Type B pancreatic cell (in vitro differentiated cells): ENCODE measurements at places on chromosomes 12 and 14.

DNA sequence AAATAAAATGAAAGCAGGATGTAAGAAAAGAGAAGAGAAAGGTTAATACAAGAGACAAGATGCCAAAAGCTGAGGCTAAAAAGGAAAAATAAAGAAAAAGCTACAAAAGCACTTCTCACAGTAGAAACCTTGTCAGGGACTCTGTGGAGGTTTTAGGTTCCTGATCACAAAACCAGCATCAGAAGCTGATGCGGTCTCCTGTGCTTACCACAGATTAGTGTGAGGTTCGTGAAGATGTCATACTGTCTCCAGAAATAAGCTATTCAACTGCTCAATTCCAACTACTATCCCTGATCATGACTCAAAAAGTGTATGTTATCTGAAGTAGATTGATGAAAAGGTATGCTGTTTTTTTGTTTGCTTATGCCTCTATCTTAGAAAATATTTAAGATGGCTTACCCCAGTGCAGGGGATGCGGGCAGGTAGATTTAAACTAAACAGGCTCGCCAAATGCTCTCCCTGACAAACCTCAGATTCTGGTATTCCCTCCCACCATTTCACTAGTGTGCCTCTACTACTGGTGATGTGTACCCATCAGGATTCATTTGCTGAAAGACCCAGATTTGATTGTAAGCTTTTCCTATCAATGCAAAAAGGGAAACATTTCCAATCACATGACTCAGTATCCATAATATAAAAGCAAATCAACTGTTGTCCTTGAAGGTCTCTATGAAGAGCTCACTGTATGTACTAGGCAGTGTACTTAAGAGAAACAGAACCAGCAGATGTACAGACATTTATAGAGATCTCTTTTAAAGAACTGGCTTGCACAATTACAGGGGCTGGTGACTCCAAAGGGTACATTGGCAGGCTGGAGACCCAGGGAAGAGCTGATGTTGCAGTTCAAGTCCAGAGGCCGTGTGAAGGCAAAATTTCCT is 169.5 kb upstream of the FOXN3 start:
- H3K4me1 ChIP-seq: no peaks in the 10 kb centered on the region
- no peak overlapping the region for H3K27ac ChIP-seq
- no peak for DNase-seq
- H3K36me3 ChIP-seq: peaks cover 26% of the 10 kb centered on the region

DNA sequence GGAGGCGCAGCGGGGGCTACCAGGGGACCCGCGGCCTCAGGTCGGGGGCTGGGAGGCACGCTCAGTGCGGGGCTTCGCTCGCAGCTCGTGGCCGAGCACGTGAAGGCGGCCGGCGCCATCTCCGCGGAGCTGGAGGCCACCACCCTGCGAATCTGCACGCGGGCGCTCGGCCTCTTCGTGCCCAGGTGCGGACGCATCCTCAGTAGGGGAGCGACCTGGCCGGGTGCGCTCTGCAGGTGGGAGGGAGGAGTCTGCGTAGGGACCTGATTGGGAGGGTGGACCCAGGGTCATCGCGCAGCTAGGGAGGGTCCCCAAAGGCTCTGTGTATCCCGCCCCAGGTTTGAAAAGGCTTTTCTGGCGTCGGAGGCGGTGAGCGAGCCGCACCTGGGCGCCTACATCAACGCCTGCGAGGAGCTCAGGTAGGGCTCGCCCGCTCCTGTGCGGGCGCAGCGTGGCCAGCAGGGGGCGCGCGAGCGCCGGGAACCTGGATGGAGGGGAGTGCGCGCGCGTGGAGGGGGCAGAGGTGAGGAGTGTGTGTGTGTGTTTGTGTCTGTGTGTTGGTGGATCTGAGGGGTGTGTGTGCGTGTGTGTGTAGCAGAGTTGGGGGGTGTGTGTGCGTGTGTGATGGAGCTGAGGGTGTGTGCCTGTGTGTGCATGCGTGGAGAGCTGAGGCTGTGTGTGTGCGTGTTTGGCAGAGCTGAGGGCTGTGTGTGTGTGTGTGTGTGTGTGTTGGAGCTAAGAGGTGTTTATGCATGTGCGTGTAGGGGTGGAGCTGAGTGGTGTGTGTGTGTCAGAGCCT is 10.3 kb downstream of the EXOC3L4 start:
- DNase-seq: no peak
- peaks cover 13% of the 10 kb centered on the region for H3K4me1 ChIP-seq
- H3K27ac ChIP-seq: peak overlapping the region; percentile 69
- H3K4me3 ChIP-seq: peak overlapping the region; percentile 69
- H3K27me3 ChIP-seq: peaks cover 9% of the 10 kb centered on the region
- no peaks in the 10 kb centered on the region for H3K36me3 ChIP-seq

DNA sequence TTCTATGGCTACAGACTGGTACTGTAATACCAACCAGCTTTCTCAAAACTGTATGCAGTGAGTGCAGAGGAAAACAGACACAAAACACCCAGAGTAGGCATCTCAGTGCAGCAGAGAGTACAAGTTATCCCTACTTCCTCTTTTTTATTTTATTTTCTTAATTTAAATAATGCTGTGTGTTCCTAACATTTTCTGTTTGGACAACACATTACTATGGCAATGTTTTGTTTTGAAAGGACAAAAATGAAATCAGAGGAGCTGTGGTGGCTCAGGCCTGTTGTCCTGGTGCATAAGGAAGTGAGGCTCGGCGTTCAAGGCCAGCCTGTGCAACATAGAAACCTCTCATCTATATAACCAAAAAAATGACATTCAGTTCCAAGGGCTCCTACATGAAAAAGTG is 33.7 kb upstream of the SELPLG start:
- DNase-seq: no peak
- H3K4me3 ChIP-seq: no peak overlapping the region
- no peaks in the 10 kb centered on the region for H3K27me3 ChIP-seq
- no peak overlapping the region for H3K27ac ChIP-seq

DNA sequence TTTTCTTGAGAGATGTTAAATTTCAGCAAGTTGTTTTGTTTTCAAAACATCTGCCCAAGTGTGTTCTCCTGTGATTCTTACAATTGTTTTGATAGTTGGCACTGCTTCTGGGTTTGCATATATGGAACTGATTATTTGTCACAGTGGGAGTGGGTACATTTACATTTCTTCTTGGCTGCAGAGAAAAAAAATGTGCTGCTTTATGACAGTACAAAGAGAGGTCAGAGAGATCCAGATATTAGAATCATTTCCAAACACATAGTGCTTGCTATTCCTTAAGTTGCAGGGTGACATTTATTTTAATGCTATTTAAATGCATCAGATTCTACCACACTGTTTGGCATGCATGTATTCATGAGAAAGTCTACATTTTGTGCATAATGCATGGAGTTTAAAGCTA is 303.5 kb upstream of the MDGA2 start:
- H3K4me1 ChIP-seq: peaks cover 4% of the 10 kb centered on the region
- no peaks in the 10 kb centered on the region for H3K36me3 ChIP-seq
- H3K4me3 ChIP-seq: no peak overlapping the region

DNA sequence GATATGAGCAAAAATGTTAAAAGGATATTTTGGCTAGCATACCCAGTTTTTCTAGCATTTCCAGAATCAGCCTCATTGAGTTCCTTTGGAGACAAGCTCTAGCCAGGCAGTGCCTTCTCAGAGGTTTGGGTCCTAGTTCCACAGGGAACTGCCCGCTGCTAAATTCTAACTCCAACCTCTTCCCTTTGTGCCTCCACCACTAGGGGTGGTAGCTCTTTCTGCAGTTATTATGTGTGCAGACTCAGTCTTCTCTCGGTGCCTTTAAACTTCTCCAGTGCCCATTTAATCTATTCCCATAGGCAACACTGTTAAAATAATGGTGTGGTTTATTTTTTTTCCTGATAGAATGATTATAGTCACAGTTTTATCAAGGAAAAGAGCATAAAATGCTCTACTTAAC is 21.5 kb upstream of the SLC25A3 start:
- H3K27ac ChIP-seq: no peak overlapping the region
- H3K4me1 ChIP-seq: peaks cover under 1% of the 10 kb centered on the region
- no peak overlapping the region for H3K4me3 ChIP-seq

GRCh38 chr12:21655591-21655990 is 2.1 kb downstream of the LDHB start:
- no peak overlapping the region for H3K27ac ChIP-seq
- peaks cover 4% of the 10 kb centered on the region for H3K4me1 ChIP-seq
- H3K27me3 ChIP-seq: peaks cover 14% of the 10 kb centered on the region
- peaks cover 42% of the 10 kb centered on the region for H3K36me3 ChIP-seq
- DNase-seq: no peak

- no peaks in the 10 kb centered on the region for H3K4me1 ChIP-seq
- no peak for DNase-seq
These were observed 26.4 kb downstream of the APAF1 start for GRCh38 chr12:98671459-98671858.

- no peak for DNase-seq
- no peak overlapping the region for H3K4me3 ChIP-seq
- no peaks in the 10 kb centered on the region for H3K36me3 ChIP-seq
- H3K27ac ChIP-seq: no peak overlapping the region
- H3K4me1 ChIP-seq: no peaks in the 10 kb centered on the region
These were observed 66.4 kb downstream of the UNC79 start for GRCh38 chr14:93496856-93497741.

DNA sequence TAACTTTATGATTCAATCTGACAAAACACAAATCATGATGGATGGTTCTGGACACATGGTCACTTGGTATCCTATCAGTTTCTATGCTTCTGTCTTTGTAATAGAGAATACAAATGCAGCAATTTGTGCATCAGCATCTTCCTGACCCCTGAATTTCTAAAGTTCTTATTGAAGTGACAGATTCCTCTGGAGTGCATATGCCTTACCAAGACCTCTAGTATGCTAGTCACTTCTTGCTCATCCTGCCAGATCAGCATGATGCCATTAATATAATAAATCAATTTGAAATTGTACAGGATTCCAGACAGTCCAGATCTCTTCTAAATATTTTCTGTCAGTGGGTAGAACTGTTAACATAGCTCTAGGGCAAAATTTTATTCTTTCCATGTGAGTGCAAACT is 40.6 kb upstream of the GLIPR1 start:
- H3K4me1 ChIP-seq: peaks cover 4% of the 10 kb centered on the region
- no peak overlapping the region for H3K27ac ChIP-seq
- no peaks in the 10 kb centered on the region for H3K36me3 ChIP-seq
- no peak for DNase-seq

GRCh38 chr12:80188576-80188975 is 89.2 kb downstream of the OTOGL start:
- no peak overlapping the region for H3K4me3 ChIP-seq
- H3K36me3 ChIP-seq: no peaks in the 10 kb centered on the region
- DNase-seq: no peak

GRCh38 chr14:103708750-103709187 is 6.5 kb downstream of the XRCC3 start:
- H3K4me1 ChIP-seq: peaks cover 14% of the 10 kb centered on the region
- peaks cover 5% of the 10 kb centered on the region for H3K36me3 ChIP-seq
- no peaks in the 10 kb centered on the region for H3K27me3 ChIP-seq
- no peak overlapping the region for H3K4me3 ChIP-seq

GRCh38 chr14:76771437-76771980 is 10.2 kb downstream of the VASH1 start:
- no peak overlapping the region for H3K4me3 ChIP-seq
- H3K27ac ChIP-seq: no peak overlapping the region
- peaks cover 20% of the 10 kb centered on the region for H3K4me1 ChIP-seq
- H3K27me3 ChIP-seq: no peaks in the 10 kb centered on the region
- no peaks in the 10 kb centered on the region for H3K36me3 ChIP-seq
- peak; percentile 40 for DNase-seq

DNA sequence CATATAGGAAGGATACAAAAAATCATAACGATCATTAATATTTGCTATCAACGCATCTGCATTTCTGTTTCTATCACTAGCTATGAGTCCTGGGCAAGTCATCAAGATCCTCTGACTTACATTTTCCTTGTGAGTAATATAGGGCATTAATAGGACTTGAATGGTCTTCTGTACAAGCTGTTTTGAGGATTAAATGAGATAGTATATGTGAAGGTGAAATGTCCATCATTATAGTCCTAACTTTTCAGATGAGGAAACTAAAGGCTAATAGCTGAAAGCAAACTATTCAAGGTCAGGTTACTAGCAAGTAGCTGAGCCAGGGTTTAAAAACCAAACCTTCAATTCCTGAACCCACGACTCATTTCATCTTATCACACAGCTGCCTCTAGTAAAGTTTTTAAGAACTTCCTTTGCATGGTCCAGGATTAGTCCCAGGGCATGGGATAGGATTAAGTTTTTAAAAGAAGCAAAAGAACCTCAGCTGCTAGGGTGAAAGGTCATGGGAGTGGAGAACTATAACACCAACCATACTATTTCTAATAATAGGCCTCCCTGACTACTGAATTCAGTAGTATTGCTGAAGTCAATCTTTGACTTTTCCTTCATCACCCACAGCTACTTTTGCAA is 101.4 kb upstream of the ADAMTS20 start:
- no peaks in the 10 kb centered on the region for H3K36me3 ChIP-seq
- no peaks in the 10 kb centered on the region for H3K4me1 ChIP-seq
- H3K27ac ChIP-seq: no peak overlapping the region
- H3K4me3 ChIP-seq: no peak overlapping the region

- H3K27me3 ChIP-seq: no peaks in the 10 kb centered on the region
- no peaks in the 10 kb centered on the region for H3K4me1 ChIP-seq
- no peak for DNase-seq
- H3K4me3 ChIP-seq: no peak overlapping the region
These were observed 147.1 kb upstream of the PLEKHA5 start for GRCh38 chr12:18982226-18982949.

DNA sequence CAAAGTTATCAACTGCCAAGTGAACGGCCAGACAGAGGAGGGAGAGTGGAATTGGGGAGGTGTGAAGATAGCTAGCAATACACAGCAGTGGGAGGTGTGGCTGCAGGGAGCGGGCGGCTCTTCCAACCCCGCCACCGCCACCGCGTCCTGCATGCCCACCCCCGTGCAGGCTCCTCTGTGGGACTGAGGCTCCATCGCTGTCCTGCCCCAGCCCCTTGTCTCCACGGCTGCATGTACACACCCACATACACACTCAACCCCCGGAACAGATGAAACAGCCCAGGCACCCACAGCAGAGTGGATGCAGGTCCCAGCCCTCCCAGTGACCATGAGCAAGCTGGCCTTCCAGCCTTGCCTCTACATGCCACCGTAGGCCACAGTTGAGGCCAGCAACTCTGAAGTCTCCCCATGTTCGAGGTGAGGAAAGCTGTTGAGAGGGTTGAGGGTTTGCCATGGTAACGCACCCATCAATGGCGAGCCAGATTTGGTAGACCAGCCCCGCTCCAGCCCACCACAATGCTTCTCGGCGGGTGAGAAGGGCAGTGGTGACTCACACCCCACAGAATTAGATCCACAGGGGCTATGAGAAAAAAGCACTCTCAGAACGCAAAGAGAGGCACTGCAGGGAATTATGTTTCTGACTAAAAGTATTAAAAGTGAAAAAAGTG is 39.3 kb downstream of the PITPNM2 start:
- H3K27ac ChIP-seq: no peak overlapping the region
- H3K4me1 ChIP-seq: peaks cover 18% of the 10 kb centered on the region
- DNase-seq: no peak
- no peaks in the 10 kb centered on the region for H3K36me3 ChIP-seq
- H3K4me3 ChIP-seq: no peak overlapping the region
